ENCODE measurements at places on chromosomes 7 and 10.

DNA sequence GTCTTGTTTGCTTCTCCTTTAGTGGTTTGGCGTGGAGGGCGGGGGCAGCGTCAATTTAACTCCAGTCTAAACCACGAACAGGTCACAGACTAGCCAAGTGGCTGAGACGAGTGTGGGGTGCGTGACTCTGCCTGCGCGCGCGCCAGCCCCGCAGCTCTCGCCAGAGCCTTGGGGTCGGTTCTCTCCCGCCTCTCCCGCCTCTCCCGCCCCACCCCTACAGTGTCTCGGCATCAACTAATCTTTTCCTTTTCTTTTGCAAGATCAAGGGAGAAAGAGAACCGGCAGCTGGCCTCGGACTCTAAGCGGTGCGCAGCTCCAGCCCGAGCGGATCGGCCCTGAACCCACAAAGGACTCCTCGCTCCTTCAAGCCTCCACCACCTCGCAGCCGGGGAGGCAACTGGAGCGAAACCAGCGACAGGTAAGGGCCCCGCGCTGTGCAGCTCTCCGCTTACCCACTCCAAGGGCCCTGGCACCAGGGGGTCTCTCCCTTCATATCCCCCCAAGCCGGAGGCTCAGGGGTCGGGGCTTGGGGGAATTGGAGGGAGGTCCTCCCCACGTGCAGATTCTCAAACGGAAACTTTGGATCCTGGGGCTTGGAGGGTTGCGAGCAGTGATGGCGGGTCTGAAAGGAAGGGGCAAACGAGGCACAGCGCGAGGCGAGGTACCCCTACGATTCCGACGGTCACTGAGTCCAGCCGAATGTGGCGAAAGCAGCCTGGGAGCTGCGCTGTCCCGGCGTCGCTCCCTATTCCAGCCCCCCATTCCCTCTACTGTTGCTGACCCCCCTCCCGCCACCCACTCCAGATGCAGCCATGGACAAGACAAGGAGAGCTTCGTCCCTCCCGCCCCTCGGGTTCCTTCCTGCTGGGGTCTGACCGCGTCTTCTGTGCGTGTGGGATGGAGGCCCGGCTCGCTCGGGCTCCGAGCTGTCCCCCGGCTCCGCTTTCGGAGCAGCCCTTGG, 829 bp downstream of the CHRM2 start:
- H3K4me1 ChIP-seq, result peaks cover 26% of the 10 kb centered on the region
- peak; percentile 33 for DNase-seq
- peak overlapping the region; percentile 79 for H3K4me3 ChIP-seq

GRCh38 chr7:106128836-106129235, 16.7 kb upstream of the SYPL1 start:
- H3K27me3 ChIP-seq, result peaks cover 15% of the 10 kb centered on the region
- H3K4me1 ChIP-seq, result peaks cover 6% of the 10 kb centered on the region
- no peak overlapping the region for H3K4me3 ChIP-seq
- no peak overlapping the region for H3K27ac ChIP-seq
- no peaks in the 10 kb centered on the region for H3K36me3 ChIP-seq

DNA sequence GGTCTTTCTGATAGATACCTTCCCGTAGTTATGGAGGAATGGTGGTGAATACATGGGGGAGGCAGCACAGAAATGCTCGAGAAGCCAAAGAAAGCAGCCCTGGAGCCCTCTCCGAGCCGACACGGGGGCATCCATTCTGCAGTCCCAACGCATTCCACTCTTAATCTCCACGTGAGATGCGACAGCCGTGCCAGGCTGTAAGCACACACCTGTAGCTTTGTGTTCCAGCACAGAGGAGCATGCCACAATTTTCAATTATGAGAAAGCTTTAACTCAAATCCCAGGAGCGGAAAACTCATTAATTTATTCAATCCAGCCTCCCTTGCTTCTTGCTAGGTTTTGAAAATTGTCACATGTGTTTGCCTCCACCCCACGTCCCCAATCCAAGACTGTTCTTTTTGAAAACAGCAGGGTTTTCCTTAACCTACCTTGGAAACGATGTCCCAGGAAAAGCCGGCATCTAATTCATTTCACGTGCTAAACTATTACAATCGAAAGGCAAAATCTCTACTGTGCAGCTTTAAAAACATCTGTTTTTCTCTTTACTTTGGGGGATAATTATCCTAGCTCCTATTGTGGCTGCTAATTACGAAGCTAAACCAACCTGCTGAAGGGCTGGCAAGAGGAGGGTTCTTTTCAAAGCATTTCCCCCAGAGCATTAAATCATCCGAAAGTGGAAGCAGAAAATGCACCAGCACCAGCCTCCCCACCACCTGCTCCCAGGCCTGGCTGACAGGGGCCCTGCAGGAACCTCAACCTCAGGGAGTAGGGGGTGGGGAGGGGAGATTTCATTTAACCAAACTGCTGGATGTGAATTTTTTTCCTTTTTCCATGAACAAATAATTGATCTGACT, 56.0 kb upstream of the CHST15 start:
- no peaks in the 10 kb centered on the region for H3K36me3 ChIP-seq
- DNase-seq, result no peak
- peaks cover 10% of the 10 kb centered on the region for H3K27me3 ChIP-seq

- H3K27ac ChIP-seq, result no peak overlapping the region
- no peak for DNase-seq
- no peaks in the 10 kb centered on the region for H3K36me3 ChIP-seq
Measured at GRCh38 chr10:31261511-31262311, 57.3 kb upstream of the ZEB1 start.

- no peaks in the 10 kb centered on the region for H3K36me3 ChIP-seq
- no peaks in the 10 kb centered on the region for H3K4me1 ChIP-seq
- H3K27me3 ChIP-seq, result peaks cover 12% of the 10 kb centered on the region
Measured at GRCh38 chr10:116590590-116591444, at the start of gene PNLIPRP1. Gene PNLIPRP1 (plus strand): TSS chr10:116590959. CDS start chr10:116591130, 171 bp downstream.

GRCh38 chr10:76302481-76302880, 871.1 kb downstream of the LRMDA start:
- peaks cover 3% of the 10 kb centered on the region for H3K27me3 ChIP-seq
- peak overlapping the region; percentile 50 for H3K4me3 ChIP-seq
- DNase-seq, result no peak
- H3K27ac ChIP-seq, result peak overlapping the region; percentile 96
- peaks cover 83% of the 10 kb centered on the region for H3K4me1 ChIP-seq

GRCh38 chr7:150450491-150451001, at the start of gene GIMAP8:
Gene GIMAP8 (plus strand): TSS chr7:150450630. CDS start chr7:150466699, 16,069 bp downstream.
- H3K27me3 ChIP-seq, result peaks cover 21% of the 10 kb centered on the region
- H3K36me3 ChIP-seq, result no peaks in the 10 kb centered on the region
- H3K4me1 ChIP-seq, result peaks cover 52% of the 10 kb centered on the region

DNA sequence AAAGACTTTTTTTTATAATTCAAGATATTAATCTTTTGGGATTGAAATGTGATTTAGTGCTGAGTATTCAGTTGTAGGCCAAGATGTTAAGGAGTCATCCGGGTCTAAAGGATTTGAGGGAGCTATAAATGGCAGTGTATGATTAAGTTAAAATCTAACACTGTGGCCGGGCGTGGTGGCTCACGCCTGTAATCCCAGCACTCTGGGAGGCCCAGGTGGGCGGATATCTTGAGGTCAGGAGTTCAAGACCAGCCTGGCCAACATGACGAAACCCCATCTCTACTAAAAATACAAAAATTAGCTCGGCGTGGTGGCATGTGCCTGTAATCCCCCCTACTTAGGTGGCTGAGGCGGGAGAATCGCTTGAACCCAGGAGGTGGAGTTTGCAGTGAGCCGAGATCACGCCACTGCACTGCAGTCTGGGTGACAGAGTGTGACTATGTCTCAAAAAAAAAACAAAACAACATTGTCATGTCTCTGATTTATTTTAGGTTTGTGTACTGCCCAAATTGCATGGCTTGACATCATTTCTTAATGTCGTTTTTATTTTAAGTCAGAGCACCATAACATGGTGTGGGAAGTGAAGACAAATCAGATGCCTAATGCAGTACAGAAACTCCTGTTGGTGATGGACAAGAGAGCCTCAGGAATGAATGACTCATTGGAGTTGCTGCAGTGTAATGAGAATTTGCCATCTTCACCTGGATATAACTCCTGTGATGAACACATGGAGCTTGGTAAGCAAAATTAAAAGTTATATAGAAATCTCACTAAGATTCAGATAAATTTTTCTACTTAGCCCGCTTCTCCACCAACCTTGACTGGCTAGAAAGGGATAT, 10.7 kb downstream of the HBP1 start:
- H3K27me3 ChIP-seq, result no peaks in the 10 kb centered on the region
- no peak overlapping the region for H3K27ac ChIP-seq
- peaks cover 39% of the 10 kb centered on the region for H3K36me3 ChIP-seq
- peaks cover under 1% of the 10 kb centered on the region for H3K4me1 ChIP-seq

- peaks cover 43% of the 10 kb centered on the region for H3K4me1 ChIP-seq
- no peaks in the 10 kb centered on the region for H3K36me3 ChIP-seq
- peak; percentile 35 for DNase-seq
- H3K4me3 ChIP-seq, result no peak overlapping the region
- no peak overlapping the region for H3K27ac ChIP-seq
Measured at GRCh38 chr10:12909836-12910185, 91.7 kb downstream of the CCDC3 start.

DNA sequence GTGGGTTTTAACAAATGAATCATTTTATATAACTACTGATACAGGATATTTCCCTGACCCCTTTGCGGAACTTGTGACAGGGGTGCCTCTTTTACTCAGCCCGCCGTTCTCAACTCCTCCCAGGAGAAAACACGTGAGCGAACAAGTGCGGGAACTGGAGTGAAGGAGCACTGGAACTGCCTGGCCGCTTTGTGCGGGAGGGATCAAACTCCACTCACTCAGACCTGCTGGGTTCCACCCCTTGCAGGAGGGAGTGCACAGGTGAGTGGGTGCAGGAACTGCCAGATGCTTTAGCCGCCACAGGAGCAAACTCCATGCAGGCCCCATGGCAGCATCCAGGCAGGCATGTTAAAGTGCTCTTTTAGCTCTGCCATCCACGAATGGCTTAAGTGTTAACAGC, 513.4 kb upstream of the GRM3 start:
- H3K36me3 ChIP-seq, result no peaks in the 10 kb centered on the region
- peaks cover 11% of the 10 kb centered on the region for H3K27me3 ChIP-seq
- DNase-seq, result no peak
- H3K4me3 ChIP-seq, result no peak overlapping the region

DNA sequence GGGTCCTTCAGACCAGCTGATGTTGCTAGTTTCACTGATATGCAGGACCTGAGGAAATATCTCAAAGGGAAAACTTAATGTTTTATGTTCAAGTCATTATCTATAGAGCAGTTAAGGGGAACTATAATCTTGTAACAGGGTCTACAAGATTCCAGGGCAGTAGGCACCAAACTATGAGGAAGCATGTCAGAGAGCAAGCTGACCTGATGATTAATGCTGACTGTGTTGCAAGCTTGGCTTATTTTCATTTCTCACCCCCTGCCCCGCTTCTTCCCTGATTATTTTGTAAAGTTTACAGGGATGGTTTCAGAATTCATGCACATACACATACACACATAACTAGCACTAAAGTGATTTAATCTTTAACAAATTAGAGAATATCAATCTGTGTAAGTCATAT, 84.3 kb upstream of the CACNA2D1 start:
- H3K27ac ChIP-seq, result no peak overlapping the region
- H3K4me1 ChIP-seq, result no peaks in the 10 kb centered on the region
- H3K27me3 ChIP-seq, result no peaks in the 10 kb centered on the region
- H3K4me3 ChIP-seq, result no peak overlapping the region
- no peaks in the 10 kb centered on the region for H3K36me3 ChIP-seq

GRCh38 chr10:61157182-61157581, 213.2 kb upstream of the RHOBTB1 start:
- DNase-seq, result no peak
- no peak overlapping the region for H3K27ac ChIP-seq
- no peaks in the 10 kb centered on the region for H3K27me3 ChIP-seq
- H3K4me3 ChIP-seq, result no peak overlapping the region
- no peaks in the 10 kb centered on the region for H3K36me3 ChIP-seq

DNA sequence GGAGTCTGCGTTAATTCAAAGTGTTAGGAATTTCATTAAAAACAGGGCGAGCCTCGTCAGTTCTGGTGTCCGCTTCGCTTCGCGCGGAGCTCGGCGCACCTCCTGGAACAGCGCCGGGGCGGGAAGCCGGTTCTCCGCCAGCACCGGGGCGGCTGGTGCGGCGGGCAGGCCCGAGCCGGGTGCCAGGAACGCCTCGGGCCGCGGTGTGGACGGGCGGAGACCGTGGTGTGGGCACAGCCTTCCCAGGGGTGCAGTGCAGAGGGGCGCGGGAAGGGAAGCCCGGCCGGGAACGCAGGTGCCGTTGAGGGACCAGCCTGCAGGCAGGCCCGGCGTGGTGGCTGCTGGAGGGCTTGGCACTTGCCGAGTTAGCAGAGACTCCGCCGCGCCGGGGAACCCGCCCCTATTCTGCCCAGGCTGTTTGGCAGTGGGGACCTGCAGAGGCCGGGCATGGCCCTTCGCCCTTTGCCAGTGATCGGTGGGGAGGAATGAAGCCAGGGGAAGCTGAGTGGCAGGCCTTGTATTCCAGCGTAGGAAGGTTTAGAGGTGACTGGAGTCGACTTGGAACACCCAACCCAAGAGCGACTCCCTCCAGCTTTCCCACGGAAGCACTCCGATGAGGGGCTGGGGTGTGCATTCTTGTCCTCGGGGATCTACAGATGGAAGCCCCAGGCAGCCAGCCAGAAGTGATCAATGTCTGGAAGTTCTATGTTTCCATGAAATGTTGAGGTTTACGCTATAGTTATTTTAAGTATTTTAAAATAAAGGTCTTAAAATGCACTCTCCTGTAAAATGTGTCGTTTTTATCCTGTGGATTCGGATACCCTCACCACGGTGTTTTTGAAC, 945 bp upstream of the RHEB start:
- H3K27me3 ChIP-seq, result peaks cover 8% of the 10 kb centered on the region
- H3K4me1 ChIP-seq, result peaks cover 26% of the 10 kb centered on the region
- H3K36me3 ChIP-seq, result peaks cover 10% of the 10 kb centered on the region
- peak; percentile 9 for DNase-seq
- peak overlapping the region; percentile 57 for H3K27ac ChIP-seq
- peak overlapping the region; percentile 95 for H3K4me3 ChIP-seq

GRCh38 chr7:135193615-135194081, 17.7 kb downstream of the WDR91 start:
- H3K4me1 ChIP-seq, result peaks cover 5% of the 10 kb centered on the region
- peak overlapping the region; percentile 30 for H3K27ac ChIP-seq

- H3K4me3 ChIP-seq, result peak overlapping the region; percentile 7
- peaks cover 25% of the 10 kb centered on the region for H3K27me3 ChIP-seq
- H3K4me1 ChIP-seq, result peaks cover 51% of the 10 kb centered on the region
- peak overlapping the region; percentile 64 for H3K27ac ChIP-seq
Measured at GRCh38 chr10:131743190-131744151, 157.3 kb upstream of the PPP2R2D start.

- peaks cover 7% of the 10 kb centered on the region for H3K27me3 ChIP-seq
- peaks cover 73% of the 10 kb centered on the region for H3K4me1 ChIP-seq
- H3K36me3 ChIP-seq, result no peaks in the 10 kb centered on the region
Measured at GRCh38 chr10:71754562-71754961, 18.8 kb downstream of the VSIR start.

GRCh38 chr7:16986755-16987154, 105.0 kb upstream of the AGR3 start:
- no peak for DNase-seq
- no peaks in the 10 kb centered on the region for H3K27me3 ChIP-seq
- no peak overlapping the region for H3K27ac ChIP-seq

- H3K36me3 ChIP-seq, result no peaks in the 10 kb centered on the region
- DNase-seq, result no peak
- H3K4me3 ChIP-seq, result no peak overlapping the region
Measured at GRCh38 chr10:4111643-4112042, 326.6 kb upstream of the KLF6 start.

DNA sequence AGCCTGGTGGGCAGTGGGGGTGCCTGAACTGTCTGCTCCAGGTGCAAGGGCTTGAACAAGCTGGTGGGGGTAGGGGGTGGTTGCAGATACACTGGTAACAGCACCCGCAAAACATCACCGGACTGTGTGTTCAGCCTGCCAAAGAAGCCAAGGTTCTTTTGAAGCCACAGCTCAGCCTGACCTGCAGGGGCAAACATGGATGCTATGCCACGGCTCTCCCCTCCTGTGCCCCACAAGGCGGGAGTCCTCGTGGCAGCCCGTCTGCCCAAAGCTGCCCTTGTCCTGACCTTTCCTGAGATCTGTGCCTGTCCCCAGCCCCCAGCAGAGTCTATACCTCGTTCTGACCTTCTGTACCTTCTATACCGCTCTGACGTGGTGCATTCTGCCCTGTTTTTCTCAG, 285.7 kb downstream of the GLRX3 start:
- DNase-seq, result no peak
- H3K27ac ChIP-seq, result no peak overlapping the region
- H3K27me3 ChIP-seq, result peaks cover 6% of the 10 kb centered on the region

All from nephron progenitor cell (in vitro differentiated cells).